Fibroblast of skin of left quadriceps (primary cell): ENCODE measurements at places on chromosomes 11 and 22.

- DNase-seq: no peak
These were observed 20.2 kb upstream of the NRGN start for GRCh38 chr11:124719534-124719933.

DNA sequence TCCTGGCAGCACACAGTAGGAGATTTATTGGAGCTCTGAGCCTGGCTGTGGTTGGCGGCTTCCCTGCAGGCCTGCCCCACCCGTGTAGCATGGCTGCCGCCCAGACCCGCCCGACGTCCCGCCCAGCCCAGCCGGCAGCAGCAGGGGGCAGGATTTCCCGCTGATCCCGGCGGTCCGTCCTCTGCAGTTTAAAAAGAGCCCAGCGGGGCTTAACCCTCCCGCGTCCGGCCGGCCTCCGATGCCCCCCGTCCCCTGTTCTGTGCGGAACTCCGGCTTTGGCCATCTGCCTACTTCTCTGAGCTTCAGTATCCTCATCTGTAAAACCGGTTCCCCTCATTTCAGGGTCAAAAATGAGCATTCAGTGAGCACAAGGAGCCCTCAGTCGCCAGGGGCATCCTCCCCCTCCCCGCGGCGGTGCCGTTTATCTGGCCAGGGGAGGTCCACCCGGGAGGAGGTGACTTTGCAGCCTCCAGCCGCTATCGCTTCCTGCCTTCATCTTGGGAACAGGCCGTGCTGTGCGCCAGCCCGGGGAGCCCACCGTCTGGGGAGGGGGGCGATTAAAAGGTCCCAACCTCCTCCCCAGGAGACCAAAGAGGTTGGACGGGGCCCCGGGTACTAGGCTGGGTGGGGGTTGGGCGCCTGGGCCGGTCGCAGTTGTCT lies at the start of gene GAS2L1:
Gene GAS2L1, plus strand, starts transcription at position 476 of the 660 bp plus-strand sequence. CDS start 1,456 bp downstream, outside the sequence.
- DNase-seq: peak; percentile 31

DNA sequence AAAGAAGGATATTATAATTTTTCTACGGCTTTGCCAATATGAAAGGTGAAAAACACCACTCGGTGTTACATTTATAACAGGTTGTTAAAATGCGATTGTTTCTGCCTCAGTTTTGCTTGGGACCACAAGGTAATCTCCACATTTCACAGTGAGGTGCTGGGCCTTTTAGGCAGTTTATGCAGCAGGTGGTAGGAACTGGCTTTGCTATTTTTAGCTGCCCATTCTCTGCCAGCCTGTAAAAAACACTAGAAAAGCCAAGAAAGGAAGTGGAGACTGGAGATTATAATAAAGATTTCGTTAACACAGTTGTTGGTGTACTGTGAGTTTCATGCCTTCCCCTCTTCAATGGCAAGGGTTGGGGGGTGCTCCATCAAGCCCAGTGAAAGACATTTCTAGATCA lies 8.0 kb upstream of the MRPL16 start:
- DNase-seq: no peak

DNA sequence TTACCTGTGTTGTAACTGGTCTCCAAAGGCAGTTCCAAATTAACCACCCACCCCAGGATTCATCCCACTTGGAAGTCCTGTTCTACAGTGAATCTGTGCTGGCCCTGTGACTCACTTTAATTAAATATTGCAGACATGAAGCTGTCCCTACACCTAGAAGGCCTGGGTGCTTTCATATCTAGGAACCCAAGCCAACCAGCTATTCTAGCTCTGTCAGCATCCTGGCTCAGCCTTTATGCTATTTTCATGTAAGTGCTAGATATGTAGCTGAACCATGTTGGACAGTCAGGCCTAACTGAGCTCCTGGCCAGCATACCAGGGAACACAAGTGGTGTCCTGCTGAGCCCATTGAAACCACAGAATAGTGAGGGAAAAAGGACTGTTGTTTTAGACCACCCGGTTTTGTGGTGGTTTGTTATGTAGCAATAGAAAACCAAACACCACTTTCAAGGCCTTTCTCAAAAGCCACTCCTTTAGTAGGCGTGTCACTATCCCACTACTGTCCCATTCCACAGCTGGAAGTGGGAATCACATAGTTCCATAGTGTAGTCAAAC lies 30.3 kb downstream of the CNTF start:
- DNase-seq: no peak

DNA sequence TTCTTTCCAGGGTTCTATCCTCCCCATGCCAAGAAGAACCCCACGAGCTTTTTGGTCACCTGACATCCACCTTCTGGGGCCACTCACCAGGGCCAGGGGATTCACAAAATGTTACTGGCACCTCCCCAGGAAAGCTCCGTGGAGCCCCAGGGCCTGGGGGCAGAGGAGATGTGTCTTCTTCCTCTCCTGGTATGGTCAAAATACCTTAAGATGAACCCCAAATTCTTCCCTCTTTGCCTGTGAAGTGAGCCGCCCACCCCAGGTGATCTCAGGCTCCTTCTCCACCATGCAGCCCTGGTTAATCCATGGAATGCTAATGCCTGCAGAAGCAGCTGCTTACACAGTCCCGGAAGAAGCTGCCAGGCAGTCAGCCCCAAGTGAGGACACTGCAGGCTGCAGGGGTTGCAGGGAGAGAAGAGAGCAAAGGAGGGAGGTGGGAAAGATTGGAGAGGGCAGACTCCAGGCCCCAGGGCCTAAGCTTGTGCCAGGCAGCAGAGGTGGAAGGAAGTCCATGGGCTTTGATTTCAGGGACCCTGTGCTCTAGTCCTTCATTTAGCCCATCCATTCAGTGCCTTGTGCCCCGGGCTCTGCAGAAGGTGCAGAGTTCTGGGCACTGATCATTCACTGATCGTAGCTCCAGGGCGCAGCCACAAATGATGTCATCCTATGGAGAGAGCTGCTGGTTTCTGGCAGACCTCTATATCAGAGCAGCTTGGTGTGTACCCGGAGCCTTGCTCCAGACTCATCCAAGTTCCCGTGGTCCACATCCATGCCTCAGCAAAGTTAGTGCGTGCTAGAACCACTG lies 127.9 kb upstream of the NECTIN1 start:
- DNase-seq: no peak

GRCh38 chr11:2557381-2557780 lies 112.6 kb downstream of the KCNQ1 start:
- DNase-seq: no peak

- no peak for DNase-seq
These were observed 46.3 kb upstream of the SYT13 start for GRCh38 chr11:45332276-45332934.

- no peak for DNase-seq
These were observed 35.5 kb downstream of the USP28 start for GRCh38 chr11:113839842-113840241.

GRCh38 chr22:33880986-33881385 lies 39.3 kb downstream of the LARGE1 start:
- DNase-seq: no peak

GRCh38 chr11:118170882-118171268 lies 5.6 kb downstream of the SCN2B start:
- no peak for DNase-seq

- DNase-seq: no peak
These were observed 49.9 kb downstream of the ZBTB16 start for GRCh38 chr11:114109206-114110090.

DNA sequence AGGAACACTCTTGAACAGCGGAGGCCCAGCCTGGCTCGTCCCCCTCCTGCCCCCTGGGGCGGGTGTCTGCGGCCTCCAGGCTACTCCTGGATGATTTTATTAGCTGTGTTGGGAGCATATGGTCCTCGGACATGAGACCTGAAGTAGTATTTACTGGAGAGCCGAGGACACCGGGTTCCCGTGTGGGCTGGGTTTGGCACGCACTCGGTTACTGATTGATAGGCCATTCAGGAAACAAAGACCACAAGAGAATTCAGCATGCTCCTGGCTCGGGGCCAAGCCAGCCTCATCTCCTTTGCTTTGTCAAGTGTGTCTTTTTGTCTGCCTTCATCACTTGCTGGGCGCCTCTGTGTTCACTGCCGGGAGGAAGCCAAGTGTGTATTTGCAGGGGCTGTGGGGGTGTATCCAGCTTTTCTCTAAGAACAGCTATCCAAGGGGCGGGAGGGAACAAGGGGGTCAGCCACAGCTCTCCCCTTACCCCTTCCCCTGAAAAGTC lies 9.7 kb downstream of the FXYD2 start:
- peak; percentile 19 for DNase-seq

- DNase-seq: no peak
These were observed 96.2 kb downstream of the PDE2A start for GRCh38 chr11:72578051-72578450.

DNA sequence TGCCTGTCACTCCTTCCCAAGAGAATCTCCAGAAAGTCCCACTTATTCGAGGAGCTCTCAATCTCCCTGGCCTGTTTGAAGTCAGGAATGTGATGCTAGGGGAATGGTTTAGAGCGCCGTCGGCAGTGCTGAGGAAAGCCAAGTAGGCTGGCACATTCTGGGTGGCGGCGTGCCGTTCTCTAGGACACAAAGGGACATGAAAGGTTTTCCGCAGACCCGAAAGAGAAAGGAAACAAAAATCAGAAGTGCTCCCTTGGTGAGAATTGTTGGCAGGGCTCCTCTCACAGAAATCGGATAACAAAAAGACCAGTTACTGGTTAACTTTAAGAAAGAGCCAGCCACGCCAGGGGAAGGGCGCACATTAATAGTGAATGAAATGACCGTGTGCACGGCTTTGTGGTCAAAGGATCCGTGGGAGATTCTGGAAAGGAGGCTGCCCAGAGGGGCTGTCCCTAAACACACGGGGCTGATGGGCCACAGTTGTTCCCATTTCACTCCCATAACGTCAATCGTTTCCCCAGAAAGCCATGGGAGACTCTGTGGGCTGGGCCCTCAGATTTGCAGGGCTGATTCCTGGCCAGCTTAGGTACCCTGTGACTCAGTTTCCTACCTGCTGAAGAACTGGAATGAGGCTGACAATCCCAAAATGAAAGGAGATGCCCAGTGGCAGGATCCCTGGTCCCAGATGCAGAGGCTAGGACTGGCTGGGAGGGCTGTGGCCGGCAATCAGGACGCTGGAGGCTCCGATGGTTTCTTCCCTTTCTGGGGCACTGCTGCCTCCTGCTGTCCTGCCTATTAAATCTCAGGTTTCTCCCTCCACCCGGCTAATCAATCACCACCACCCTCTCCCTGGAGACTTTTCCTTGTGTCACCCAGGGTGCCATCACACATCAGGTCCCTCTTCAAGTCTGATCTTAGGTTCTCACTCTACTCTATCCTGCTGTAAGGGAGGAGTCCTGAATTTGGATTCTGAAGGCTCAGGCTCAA lies 82.3 kb downstream of the RCN1 start:
- DNase-seq: peak; percentile 23

DNA sequence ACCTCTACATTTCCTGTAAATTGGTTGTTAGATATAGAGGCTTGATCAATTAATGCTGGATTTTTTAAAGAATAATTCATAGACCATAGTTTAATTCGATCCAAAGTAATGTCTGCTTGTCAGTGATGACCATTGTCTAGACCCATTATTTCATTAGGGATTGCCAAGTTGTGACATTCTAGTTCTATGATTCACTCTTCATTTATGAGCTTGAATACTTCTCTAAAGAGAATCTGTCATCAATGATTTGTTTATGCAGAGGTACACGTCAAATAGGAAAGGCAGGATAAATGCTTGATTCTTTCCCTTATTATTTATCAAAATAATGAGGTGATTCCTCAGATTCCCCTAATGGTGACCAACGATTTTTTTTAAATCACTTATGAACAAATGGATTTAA lies 24.0 kb upstream of the ROBO3 start:
- DNase-seq: no peak

GRCh38 chr11:75303544-75304224 lies 47.8 kb downstream of the ARRB1 start:
- DNase-seq: no peak

- peak; percentile 42 for DNase-seq
These were observed 33.4 kb downstream of the PLA2G6 start for GRCh38 chr22:38148245-38148644.

GRCh38 chr11:74615988-74616387 lies 23.6 kb downstream of the POLD3 start:
- no peak for DNase-seq

GRCh38 chr11:109184376-109184775 lies 237.6 kb upstream of the C11orf87 start:
- no peak for DNase-seq

GRCh38 chr11:112810951-112811350 lies 150.3 kb upstream of the NCAM1 start:
- DNase-seq: no peak

DNA sequence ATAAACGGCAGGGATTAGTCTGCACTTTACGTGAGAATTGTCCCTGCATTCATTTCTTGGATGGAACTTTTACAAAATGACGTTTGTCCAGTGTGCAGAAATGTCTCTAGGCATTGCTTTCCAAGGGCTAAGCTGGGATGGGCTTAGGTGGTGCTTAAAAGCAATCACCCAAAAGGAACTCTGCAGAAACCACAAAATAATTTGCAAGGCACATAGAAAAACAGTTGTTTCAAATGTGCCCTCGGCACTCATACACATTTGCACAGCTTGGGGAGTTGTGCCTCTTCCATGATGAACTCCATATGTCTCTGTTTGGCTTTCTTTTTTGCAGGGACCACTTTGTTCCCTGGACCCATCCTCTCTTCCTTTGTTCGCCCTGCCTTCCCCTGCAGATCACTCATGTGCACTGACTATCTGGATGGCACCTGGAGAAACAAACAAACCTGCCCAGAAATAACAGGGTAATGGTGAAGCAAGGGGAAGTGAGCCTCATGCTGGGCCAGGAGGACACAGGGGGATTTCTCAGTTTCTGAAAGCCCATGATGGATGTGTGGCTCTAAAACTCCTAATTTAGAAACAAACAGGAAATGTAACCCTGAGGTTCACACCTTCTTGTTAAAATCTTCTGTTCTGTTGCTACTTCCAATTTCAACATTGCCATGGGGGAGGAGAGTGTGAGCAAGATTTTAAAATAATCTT lies 150.2 kb downstream of the SNX19 start:
- DNase-seq: no peak

GRCh38 chr11:111540114-111540936 lies at the start of gene LAYN:
Gene LAYN (plus strand): TSS chr11:111540720. CDS start chr11:111540844, 124 bp downstream.
- DNase-seq: no peak

GRCh38 chr22:47061226-47061625 lies 298.8 kb downstream of the TBC1D22A start:
- no peak for DNase-seq

DNA sequence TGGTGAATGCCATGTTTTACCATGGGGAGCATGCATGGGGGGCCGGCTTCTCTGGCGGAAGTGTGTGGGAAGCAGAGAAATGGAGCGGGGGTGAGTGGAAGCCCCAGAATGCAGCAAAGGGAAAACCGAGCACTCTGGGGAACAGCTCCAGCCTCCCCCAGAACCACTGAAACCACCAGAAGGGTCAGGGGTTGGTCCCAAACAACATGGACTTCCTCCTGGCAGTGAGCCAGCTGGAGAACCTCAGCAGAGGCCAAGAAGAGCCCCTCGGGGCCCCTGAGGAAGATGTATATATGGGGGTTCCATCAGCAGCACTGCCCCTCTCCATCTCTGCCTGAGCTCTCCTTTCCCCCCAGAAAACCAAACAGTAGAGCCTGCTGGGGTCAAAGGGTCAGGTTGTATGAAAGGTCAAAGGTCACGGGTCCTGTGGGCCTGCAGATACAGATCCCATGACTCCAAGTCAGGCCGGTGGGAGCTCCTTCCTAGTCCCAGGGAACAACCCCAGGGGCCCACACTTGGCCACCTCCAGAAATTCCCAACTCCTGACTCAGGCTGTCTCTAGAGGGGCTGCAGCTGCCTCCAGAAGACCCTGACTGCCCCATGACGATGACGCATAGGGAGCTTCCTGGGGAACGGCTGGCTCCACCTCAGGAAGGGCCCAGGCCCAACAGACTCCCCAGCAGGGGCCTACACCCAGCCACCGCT lies 48.5 kb upstream of the TIMP3 start:
- no peak for DNase-seq
